ENCODE measurements at places on chromosomes 3 and 15.

- DNase-seq = no peak
These were observed 289.0 kb downstream of the NEK10 start for GRCh38 chr3:27080258-27080525.

DNA sequence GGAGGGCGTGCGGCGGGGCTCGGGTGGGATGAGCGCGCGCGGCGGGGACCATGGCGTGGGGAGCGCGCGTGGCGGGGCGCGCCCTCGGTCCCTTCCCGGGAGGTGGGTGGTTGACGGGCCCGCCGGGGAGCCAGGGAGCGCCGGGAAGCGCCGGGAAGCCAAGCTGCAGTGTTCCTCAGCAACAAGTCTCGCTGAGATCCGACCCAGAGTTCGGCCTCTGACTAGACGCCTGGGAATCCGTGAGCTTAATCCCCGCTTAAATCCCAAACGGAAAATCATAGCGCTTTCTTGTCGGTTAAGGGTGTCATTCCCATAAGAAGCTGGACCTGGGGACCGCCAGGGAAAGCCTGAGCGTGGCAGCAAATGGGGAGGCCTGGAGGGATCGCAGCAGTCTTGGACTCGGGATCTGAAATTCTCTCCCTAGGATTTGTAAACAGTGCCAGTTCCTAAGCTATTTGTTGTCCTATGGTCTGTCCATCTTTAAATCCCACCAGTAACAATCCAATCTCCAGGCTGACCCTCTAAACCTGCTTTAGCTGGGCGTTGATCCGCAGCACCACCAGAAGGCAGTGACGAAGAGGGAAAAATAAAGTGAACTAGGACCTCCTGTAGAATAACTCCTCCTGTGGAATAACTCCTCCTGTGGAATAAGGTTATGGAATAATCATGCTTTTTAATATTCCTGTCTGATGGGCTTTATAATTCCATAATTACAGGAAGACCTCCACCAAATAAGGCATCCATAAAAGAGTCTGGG is 570 bp upstream of the NEDD4 start:
- peak; percentile 40 for DNase-seq

GRCh38 chr15:51669381-51669780 is 11.9 kb upstream of the SCG3 start:
- no peak for DNase-seq

DNA sequence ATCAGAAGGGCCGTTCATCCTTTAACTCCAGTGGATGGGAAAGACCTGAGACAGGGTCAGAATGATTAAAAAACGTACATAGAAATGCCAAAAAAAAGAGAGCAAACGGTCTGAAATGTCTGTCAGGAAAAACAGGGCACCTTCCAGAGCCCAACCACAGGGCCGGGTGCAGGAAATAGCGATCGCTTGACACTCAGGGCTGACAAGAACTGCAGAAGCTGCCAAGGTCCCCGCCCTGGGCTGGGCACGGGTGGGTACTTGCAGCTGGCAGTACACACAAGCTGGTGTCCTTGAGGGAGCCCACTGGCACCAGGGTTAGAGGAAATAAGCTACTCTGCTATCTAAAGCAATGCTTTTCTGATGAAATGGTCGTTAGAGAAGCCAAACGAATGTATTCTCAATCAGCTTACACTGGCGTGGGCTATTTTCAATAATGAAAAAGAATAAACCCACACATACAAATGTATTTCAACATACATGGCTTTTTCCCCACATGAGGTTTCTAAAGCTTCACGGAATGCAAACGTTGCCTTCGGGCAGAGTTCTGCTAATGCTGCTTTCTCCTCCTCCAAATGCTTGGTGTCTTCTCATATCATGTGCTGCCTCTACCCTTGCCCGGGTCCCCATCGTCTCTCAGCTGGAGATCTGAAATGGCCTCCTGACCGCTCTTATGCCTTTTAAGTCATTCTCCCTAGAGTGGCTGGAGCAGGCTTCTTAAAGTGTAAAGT is 15.6 kb downstream of the FRMD4B start:
- DNase-seq = peak; percentile 72

GRCh38 chr3:38011111-38011510 is 18.3 kb downstream of the PLCD1 start:
- no peak for DNase-seq

DNA sequence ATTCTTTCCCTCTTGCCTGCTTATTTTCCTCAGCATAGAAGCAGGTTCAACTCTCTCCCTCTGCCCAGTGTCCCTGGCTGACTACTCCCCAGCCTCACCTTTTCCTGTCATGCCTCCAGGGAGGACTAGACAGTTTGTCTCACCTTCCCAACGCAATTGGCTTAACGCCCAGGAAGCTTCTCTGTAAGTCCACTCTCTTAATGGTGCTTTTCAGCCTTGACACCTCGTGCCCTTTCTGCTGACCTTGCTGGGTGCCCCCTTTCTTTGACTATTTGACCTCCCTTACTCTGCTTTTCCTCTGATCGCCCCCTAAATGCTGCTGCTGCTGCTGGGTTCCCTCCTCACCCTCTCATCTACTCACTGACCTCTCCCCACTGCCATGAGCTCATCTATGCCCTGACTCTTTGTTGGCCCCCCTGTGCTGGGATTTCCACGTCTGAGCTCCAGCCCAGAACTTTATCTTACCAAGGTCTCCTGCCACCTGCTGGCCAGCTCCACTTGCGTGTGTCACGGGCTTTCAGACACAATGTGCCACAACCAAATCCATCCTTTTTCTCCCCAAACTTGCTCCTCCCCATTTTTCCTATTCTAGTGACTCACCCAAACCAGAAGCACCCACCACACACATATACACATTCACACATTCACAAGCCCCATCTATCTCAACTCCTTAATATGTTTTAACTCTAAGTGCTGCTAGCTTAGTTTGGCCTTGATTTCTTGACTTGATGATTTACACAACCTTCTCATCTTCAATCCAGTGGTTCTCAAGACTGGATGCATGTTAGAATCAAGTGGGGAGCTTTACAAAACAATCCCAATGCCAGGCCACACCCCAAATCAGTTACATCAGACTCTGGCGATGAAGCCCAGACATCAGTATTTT is 16.6 kb downstream of the EPB42 start:
- peak; percentile 67 for DNase-seq

GRCh38 chr3:164453714-164454113 is 624.6 kb downstream of the SI start:
- DNase-seq = no peak

GRCh38 chr15:38074029-38074428 is 139.6 kb downstream of the TMCO5A start:
- DNase-seq = no peak

DNA sequence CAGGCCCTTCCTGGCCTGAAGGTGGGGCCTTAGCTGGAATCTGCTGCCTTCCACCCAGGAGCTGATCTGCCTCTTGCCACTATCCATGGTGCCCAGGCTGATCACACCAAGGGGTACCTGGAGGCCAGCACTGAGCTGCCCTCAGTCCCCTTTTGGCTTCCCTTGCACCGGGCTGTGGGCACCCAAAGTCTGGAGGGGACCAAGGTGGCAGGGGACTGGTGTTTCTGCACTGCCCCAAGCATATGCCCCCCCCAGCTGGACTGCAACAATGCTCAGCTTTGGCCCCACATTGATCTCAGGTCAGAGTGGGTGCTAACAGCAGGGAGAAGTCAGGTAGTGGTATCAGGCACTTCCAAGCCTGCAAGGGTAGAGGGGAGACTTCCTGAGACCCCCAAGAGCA is 902.6 kb upstream of the EPHA6 start:
- no peak for DNase-seq

GRCh38 chr3:184811034-184811433 is 932 bp upstream of the VPS8 start:
- DNase-seq = no peak

- DNase-seq = no peak
These were observed 79.9 kb upstream of the FAM98B start for GRCh38 chr15:38374029-38374428.

DNA sequence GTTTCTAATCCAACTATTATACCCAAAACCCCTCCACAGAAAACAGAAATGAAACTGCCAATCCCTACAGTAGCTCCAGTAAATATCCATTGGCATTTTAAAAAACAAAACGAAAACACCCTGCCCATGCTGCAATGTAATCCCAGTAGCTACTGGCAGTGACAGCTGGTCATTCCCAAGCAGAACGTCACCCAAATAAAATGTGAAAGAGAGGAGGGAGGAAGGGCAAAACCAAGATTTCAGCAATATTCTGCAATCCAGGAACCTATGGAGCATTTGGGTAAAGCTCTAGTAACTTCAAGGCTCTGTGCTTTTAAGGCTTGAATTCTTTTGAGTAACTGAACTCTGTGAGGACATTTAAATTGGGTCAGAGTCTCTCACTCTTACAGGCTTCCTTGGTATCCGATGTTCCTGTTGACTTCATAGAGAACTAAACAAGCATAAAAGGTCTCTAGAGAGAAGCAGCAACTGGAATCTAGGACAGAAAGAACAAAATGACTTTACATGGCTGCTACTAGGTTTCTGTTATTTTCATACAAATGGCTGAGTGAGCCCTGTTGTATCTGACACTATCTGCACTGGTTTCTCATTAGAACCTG is 136.2 kb downstream of the TNIK start:
- DNase-seq = peak; percentile 41

DNA sequence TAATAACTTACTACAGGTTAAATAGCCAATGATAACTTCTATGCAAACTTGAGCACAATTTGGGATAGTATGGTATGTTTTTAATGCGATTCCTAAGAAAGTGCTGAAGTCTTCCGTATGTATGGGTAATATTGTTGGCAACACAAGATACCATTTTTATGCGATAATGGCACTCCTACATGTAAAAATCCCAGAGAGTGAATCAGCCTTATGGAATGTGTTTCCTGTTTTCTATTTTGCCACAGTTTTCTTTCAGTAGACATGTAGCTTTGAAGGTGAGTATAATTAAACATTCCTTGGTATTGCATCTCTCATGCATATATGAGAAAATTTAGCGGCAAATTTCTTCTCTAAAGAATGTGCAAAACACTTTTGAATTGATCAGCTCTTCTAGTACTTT is 396.8 kb upstream of the AZI2 start:
- no peak for DNase-seq

GRCh38 chr3:107402214-107402613 is 25.0 kb downstream of the CCDC54 start:
- DNase-seq = no peak

- DNase-seq = no peak
These were observed 4.0 kb downstream of the MUC4 start for GRCh38 chr3:195807681-195808121.

DNA sequence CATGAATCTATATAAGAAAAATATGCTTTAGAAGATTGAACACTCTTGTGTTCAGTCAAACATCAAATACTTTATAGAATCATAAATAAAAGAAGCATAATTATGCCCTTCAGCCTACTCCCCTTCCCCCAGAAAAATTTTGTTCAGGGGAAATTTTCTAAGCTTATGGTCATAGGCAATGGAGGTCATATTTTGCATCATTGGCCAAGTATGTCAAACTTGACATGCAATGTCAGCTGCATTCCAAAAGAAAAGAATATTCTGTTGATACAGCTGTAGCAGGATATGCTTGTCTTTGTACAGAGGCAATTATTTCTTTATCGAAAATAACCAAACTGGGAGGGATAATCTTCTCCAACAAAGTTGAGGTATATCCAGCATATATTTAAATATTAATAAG is 328.2 kb downstream of the ZIC1 start:
- DNase-seq = no peak

DNA sequence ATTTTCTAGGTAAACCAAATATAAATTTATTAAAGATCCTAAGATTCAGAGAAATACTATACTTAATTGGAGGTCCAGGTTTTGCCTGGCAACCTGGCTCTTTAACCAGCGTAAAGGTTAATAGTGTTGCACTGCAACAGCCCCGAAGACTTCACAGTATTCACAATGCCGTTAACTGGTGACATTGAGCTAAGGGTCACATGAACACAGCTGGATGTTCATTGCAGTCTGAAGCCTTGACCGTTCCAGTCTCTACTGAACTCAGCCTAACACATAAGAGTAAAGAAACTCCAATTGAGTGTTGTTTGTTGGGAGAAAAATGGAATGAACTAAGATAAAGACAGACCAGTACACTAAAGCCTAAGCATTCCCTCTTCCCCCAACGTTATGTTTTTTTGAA is 26.8 kb downstream of the NKIRAS1 start:
- no peak for DNase-seq

GRCh38 chr3:129616713-129617112 is 10.2 kb upstream of the PLXND1 start:
- peak; percentile 75 for DNase-seq

DNA sequence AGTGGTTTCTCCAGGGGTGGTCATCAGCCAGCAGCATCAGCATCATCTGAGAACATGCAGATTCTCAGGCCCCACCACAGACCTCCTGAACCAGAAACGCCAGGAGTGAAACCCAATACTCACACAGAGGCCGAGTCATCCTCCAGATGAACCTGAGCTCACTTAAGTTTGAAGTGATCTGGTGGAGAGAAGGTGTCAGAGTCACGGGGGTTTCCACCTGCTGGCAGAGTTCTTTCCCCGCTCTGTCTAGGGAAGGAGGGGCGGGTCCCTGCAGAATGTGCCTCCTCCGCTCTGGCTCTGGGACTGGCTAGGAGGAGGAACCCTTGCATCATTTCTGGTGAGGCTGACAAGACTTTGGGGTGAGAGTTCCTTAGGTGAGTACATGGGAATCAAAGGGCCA is 13.3 kb upstream of the KIF23 start:
- DNase-seq = no peak

DNA sequence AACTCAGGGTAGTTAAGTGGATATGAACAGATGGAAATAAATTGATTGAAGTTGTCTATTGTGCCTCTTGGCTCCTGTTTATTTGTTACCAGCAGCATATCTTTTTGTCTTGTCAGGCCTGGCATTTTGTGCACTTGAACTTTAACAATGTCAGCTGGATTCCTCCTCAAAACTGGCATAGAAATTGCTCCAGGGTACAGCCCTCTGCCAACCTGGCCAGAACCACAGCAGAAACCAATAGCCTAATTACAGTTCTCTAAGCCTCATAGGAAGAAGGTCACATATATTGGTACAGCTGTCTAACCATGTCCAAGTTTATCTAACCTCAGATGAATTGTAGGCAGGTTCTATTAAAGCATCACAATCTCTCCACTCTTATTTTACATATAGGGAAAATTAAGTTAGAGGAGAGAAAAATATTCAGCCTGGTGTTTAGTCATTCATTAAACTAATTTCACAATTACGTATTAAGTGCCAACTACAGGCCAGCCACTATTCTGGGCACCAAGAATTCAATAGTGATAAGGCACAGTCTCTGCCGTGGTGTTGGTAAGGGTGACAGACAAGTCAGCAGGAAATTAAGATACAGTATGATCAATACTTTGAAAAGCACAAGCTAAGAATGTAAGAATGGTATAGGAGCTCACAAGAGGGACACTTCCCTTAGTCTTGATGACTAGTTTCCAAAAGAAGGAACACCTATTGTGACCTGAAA is 452.9 kb upstream of the NECTIN3 start:
- no peak for DNase-seq

DNA sequence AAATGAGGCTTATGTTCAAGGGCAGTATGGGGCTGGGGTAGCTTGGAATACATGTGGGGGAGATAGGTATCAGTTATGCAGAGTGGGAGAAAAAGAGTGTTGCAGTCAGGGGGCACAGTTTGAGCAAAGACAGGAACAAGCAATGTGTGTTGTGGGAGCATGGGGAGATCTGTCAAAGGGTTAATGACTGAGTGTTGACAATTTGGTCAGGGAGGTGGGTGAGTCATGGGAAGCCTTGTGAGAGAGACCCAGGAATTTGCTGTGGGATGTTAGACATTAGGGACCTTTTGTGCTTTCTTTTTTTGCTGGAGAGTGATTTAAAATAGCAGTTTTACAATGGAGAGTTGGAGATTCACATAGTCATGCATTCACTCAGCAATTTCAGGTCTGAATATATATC is 221.6 kb upstream of the NR2E3 start:
- DNase-seq = peak; percentile 65
